Memory B cell (primary cell): ENCODE measurements at places on chromosomes 2 and 18.

DNA sequence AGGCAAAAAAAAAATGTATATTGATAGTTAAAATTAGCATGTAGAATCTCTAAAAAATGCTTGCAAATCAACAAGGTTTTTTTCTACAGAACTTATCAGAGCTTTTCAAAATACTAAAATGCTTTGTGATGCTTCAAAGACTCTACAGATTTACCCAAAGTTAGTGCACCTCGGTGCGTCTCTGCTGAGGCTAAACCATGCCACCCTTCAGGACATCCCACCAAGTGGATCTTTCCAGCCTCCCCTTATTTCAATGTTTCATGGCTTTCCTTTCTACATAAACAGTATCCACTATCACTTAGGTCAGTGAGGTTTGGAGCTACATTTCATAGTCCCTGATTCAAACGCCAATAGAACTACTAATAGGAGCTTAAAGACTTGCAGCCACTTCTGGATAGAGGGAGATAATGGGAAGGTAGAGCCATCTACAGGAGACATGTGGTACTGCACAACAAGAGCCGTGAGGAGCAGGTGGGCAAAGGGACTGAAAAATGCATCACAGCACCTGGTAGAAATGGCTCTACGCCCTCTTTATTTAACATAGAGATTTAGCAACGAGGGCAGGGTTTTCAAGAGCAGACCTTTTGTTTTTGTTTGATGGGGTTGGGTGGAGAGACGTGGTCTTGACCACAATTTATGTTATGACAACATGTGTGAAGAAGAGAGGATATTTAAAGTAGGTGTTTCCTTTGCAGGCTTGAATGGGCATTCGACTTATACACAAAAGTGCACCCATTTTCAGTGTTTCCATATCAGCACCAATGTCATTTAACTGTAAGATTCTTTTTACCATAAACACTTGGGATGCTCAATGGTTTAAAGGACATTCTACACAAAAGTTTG is 56.1 kb upstream of the SLC35G4 start:
- no peaks in the 10 kb centered on the region for H3K36me3 ChIP-seq
- H3K4me1 ChIP-seq: peaks cover 5% of the 10 kb centered on the region
- H3K27me3 ChIP-seq: no peaks in the 10 kb centered on the region
- DNase-seq: peak; percentile 22
- no peak overlapping the region for H3K27ac ChIP-seq
- no peak overlapping the region for H3K4me3 ChIP-seq

DNA sequence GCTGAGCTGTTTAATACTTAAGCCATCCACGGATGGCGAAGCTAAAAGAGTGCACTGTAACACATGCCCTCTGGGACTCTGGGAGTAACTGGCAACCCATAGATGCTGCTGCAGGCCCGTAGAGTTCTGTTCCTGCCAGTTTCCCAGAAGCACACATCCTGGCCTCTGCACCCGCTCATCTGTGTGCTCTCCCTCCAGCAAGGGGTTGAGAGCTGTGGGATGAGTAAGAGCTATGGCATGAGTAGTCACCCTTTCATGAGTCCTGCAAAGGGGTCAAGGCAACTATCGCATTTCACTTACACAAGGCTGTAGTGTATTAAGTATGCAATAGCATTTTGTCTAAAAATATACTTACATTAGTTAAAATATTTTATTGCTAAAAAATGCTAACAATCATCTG is 1341.8 kb upstream of the NXPH2 start:
- no peaks in the 10 kb centered on the region for H3K36me3 ChIP-seq
- no peak overlapping the region for H3K4me3 ChIP-seq
- H3K27me3 ChIP-seq: no peaks in the 10 kb centered on the region
- no peak for DNase-seq
- no peaks in the 10 kb centered on the region for H3K4me1 ChIP-seq
- no peak overlapping the region for H3K27ac ChIP-seq

GRCh38 chr2:114022360-114023085 is 132.6 kb downstream of the ACTR3 start:
- H3K4me1 ChIP-seq: no peaks in the 10 kb centered on the region
- no peak overlapping the region for H3K4me3 ChIP-seq
- H3K27ac ChIP-seq: no peak overlapping the region
- H3K27me3 ChIP-seq: peaks cover 8% of the 10 kb centered on the region
- no peaks in the 10 kb centered on the region for H3K36me3 ChIP-seq
- DNase-seq: no peak

DNA sequence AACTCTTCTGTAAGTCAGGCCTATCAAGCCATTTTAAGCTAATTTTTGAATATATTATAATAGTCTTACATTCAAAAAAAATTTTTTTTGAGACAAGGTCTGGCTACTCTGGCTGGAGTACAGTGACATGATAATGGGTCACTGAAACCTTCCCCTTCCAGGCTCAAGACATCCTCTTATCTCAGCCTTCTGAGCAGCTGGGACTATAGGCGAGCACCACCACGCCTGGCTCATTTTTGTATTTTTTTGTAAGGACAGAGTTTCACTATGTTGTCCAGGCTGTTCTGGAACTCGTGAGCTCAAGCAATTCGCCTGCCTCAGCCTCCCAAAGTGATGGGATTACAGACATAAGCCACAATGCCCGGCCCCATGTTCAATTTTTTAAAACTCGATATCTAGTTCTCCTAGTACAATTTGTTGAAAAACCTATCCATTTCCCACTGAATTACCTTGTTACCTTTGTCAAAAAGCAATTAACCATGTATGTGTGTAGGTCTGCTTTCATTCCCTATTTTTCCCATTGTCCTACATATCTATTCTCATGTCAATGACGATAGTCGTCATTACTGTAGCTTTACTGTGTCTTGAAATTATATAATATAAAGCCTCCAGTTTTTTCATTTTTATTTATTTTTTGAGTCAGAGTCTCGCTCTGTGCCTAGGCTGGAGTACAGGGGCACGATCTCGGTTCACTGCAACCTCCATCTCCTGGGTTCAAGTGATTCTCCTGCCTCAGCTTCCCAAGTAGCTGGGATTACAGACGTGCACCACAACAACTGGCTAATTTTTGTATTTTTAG is 44.8 kb downstream of the YES1 start:
- no peak overlapping the region for H3K4me3 ChIP-seq
- no peak overlapping the region for H3K27ac ChIP-seq
- no peaks in the 10 kb centered on the region for H3K4me1 ChIP-seq
- no peak for DNase-seq
- no peaks in the 10 kb centered on the region for H3K36me3 ChIP-seq

- no peaks in the 10 kb centered on the region for H3K27me3 ChIP-seq
- H3K4me1 ChIP-seq: no peaks in the 10 kb centered on the region
- no peaks in the 10 kb centered on the region for H3K36me3 ChIP-seq
- H3K27ac ChIP-seq: no peak overlapping the region
Measured at GRCh38 chr18:34659579-34660517, 50.2 kb upstream of the DTNA start.

GRCh38 chr2:48483506-48483905 is 46.4 kb upstream of the STON1 start:
- no peaks in the 10 kb centered on the region for H3K27me3 ChIP-seq
- DNase-seq: no peak
- H3K4me1 ChIP-seq: no peaks in the 10 kb centered on the region
- H3K27ac ChIP-seq: no peak overlapping the region
- H3K4me3 ChIP-seq: no peak overlapping the region
- H3K36me3 ChIP-seq: peaks cover 19% of the 10 kb centered on the region

- no peaks in the 10 kb centered on the region for H3K4me1 ChIP-seq
- DNase-seq: no peak
- peak overlapping the region; percentile 31 for H3K27ac ChIP-seq
- peaks cover 51% of the 10 kb centered on the region for H3K36me3 ChIP-seq
- H3K27me3 ChIP-seq: no peaks in the 10 kb centered on the region
Measured at GRCh38 chr2:28941008-28941407, 40.1 kb upstream of the TOGARAM2 start.

DNA sequence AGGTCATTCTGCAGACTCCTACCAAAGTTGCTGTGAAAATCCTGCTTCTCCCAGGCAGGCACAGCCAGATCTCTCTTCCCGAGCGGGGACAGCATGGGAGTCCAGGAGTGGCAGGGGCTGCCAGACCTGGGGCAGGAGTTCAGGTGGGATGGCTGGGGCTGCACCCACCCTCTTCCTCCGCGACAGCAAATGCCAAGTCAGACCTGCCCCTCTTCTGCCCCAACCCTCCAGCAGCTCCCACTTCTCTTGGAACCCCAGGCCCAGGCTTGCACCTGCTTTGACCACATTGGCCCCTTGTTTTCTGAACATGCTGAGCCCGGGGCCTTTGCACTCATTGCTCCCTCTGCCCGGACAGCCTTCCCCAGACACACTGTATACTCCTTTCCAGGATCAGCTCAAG is 288.2 kb upstream of the HS6ST1 start:
- no peak for DNase-seq
- no peaks in the 10 kb centered on the region for H3K4me1 ChIP-seq
- no peak overlapping the region for H3K4me3 ChIP-seq
- H3K36me3 ChIP-seq: no peaks in the 10 kb centered on the region

GRCh38 chr2:240704651-240705050 is 13.0 kb downstream of the AQP12A start:
- H3K4me1 ChIP-seq: no peaks in the 10 kb centered on the region
- H3K36me3 ChIP-seq: no peaks in the 10 kb centered on the region
- peaks cover 25% of the 10 kb centered on the region for H3K27me3 ChIP-seq
- no peak overlapping the region for H3K4me3 ChIP-seq
- no peak overlapping the region for H3K27ac ChIP-seq

DNA sequence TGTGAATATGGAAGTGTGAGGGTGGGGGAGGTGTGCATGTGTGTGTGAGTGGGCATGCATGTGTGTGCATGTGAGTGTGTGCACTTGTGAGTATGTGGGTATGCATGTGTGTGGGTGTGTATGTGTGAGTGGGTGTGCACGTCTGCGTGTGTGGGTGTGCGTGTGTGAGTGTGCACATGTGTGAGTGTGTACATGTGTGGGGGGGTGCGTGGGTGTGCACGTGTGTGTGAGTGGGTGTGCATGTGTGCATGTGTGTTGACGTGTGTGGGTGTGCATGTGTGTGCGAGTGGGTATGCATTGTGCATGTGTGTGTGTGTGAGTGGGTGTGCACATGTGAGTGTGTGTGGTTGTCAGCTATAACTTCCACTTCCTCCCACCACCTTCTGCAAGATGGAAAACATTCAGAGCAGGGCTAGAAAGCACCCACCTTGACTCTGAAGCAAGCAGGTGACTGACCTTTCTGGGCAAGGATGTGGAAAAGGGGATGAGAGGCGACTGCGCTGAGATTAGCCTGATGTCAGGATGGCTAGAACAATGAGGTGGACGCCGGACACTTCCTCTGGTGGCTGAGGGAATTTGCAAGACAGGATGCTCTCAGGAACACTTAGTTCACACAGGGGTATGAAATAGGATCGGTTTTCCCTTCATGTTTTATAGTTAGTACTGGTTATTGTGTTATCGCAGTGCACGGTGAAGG is 103.6 kb downstream of the ACKR3 start:
- no peak for DNase-seq
- no peaks in the 10 kb centered on the region for H3K36me3 ChIP-seq
- H3K4me1 ChIP-seq: peaks cover 4% of the 10 kb centered on the region
- peaks cover 10% of the 10 kb centered on the region for H3K27me3 ChIP-seq
- H3K4me3 ChIP-seq: no peak overlapping the region

GRCh38 chr2:178674122-178674521 is 133.1 kb downstream of the TTN start:
- peaks cover 5% of the 10 kb centered on the region for H3K4me1 ChIP-seq
- H3K4me3 ChIP-seq: no peak overlapping the region
- no peaks in the 10 kb centered on the region for H3K27me3 ChIP-seq
- no peak overlapping the region for H3K27ac ChIP-seq
- H3K36me3 ChIP-seq: peaks cover 20% of the 10 kb centered on the region

DNA sequence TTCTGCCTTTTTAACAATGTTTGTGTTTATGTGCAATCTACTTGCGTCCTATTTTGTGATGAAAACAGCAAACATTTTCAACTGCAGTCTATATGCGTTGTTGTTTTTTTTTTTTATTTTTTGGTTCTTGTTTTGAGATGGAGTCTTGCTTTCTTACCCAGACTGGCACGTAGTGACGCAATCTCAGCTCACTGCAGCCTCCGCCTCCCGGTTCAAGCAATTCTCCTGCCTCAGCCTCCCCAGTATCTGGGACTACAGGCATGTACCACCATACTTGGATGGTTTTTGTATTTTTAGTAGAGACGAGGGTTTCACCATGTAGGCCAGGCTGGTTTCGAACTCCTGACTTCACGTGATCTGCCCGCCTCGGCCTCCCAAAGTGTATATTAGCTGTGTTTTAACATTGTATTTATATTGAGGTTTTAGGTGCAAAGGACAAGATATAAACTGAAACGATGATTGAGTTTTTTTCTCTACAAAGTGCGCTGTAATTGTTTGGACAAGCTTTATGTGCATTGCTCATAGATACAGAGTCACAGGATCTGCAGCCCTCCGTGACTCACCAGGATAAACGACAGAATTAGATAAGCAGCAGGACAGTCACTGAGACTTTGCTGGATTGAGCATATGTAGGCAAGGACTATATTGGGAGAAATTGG is 17.4 kb downstream of the CDH7 start:
- no peak for DNase-seq
- H3K4me3 ChIP-seq: no peak overlapping the region
- H3K27ac ChIP-seq: no peak overlapping the region
- H3K27me3 ChIP-seq: no peaks in the 10 kb centered on the region
- no peaks in the 10 kb centered on the region for H3K36me3 ChIP-seq

DNA sequence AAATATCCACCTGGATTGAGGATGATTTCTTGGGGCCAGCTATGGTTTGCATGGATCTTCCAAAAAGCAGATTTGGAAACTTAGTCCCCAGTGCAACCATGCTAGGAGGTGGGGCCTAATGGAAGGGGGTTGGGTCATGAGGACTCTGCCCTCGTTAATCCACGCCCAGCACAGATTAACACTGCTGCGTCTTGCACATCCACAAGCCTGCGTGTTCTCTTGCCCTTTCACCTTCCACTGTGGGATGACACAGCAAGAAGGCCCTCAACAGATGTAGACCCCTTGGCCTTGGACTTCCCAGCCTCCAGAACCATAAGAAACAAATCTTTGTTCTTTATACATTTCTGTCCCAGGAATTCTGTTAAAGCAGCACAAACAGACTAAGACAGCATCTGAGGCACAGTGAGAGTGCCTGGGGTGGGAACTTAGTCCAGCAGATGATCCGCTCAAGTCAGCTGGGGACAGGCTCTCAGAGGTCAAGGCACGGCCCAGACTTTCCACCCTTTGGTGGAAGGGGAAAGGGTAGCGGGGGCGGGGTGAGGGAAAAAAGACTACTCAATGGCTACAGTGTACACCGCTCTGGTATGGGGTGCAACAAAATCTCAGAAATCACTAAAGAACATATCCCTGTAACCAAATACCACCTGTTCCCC is 2.4 kb downstream of the RAB17 start:
- no peaks in the 10 kb centered on the region for H3K36me3 ChIP-seq
- H3K27me3 ChIP-seq: no peaks in the 10 kb centered on the region
- no peak overlapping the region for H3K4me3 ChIP-seq
- H3K4me1 ChIP-seq: peaks cover 8% of the 10 kb centered on the region
- no peak overlapping the region for H3K27ac ChIP-seq
- DNase-seq: no peak
